Activated naive CD8-positive, alpha-beta T cell treated with anti-CD3 and anti-CD28 coated beads, Interleukin-2, amount 50 U/mL, for 16 hours (primary cell): ENCODE measurements at places on chromosomes 5 and 9.
A peak's percentile ranks its signal among the peaks of the same experiment; 100 is the strongest.

GRCh38 chr9:112337547-112337946 is 4.1 kb upstream of the PTBP3 start:
- DNase-seq, result no peak

DNA sequence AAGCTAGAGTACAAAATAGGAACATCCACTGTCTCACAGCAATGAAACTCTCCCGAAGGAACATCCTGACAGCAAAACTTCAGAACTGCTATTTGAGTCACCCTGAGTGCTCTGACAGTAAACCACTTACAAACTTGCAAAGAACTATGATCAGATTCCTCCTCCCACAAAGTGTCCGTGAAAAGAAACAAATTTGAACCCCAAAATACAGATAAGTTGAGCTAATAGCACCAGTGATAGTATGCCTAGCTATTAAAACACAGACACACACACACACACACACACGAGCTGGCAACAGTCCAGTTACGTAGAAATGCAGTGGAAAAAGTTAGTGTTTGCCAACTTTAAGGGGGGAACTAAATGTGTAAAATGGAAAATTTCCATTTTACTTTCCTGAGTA is 3.1 kb upstream of the GLIS3 start:
- no peak for DNase-seq

GRCh38 chr5:11596185-11596584 is 308.1 kb downstream of the CTNND2 start:
- no peak for DNase-seq

DNA sequence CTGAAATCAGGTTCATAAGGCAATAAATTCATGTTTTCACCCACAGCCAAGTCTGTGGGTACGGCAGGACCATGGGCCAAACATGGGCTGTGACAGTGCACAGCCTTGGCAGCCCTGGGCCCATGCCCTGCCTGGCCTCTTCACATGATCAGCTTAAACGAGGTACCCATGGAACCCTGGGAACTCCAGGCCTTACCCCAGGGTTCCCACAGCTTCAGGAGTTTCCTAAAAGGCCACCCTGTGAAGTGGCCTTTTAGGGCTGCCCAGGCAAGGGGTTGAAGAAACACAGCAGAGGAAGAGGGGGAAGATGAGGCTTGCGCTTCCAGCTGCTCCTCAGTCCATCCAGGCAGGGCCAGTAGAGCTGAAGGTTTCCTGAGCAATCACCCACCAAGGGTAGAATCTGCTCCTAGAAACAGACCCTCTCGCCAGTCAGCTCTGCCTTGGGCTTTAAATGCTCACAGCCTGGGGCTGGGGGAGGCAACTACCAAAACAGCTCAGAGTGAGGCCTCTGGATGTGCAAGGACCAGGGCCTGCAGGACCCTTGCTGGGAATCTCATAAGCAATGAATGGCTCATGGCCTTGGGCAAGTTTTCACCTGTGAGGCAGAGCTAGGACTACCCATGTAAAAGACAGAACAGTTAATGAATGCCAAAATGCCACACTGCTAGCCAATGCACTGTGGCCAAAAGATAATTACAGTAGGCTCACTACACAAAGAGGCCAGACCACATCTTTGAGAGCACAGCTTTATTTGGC is 79.3 kb upstream of the LRRTM2 start:
- no peak for DNase-seq

- DNase-seq, result no peak
Measured at GRCh38 chr9:33375238-33375840, 27.0 kb downstream of the AQP7 start.

GRCh38 chr5:111095982-111096381 is 3.8 kb downstream of the WDR36 start:
- no peak for DNase-seq

GRCh38 chr9:75010570-75010969 is 17.5 kb downstream of the CARNMT1 start:
- DNase-seq, result no peak

- no peak for DNase-seq
Measured at GRCh38 chr5:161719157-161719556, 33.6 kb downstream of the GABRA6 start.

- DNase-seq, result no peak
Measured at GRCh38 chr5:74408150-74409043, 232.1 kb downstream of the ENC1 start.

DNA sequence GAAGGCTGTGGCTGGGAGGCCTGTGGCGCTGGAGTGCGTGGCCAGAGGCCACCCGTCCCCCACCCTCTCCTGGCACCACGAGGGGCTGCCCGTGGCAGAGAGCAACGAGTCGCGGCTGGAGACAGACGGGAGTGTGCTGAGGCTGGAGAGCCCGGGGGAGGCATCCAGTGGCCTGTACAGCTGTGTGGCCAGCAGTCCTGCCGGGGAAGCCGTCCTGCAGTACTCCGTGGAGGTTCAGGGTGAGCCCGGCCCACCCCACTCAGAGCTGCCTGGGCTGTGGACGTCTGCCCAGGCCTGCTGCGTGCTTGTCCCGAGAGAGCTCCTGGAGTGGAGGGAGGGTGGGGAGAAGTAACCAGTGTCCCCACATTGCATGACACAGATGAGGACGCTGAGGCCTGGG is 89.2 kb downstream of the HMCN2 start:
- DNase-seq, result no peak

DNA sequence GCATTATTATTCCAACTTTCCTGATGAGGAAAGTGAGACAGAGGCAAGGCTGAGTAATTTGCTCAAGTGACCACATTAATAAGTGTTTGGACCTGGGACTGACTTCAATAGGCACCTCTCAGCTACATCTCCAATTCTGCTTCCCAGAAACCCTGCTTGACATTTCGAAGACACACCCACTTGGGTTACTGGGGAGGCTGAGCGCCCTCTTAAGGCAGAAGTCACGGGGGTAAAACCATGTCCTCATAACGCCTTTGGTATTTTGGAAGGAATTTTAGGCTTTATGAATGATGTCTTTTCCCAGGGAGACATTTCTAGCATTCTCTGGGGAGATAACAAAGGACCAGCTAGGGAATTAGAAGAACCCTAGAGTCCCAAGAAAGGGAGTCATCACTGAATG is 53.3 kb downstream of the TRPC7 start:
- no peak for DNase-seq

DNA sequence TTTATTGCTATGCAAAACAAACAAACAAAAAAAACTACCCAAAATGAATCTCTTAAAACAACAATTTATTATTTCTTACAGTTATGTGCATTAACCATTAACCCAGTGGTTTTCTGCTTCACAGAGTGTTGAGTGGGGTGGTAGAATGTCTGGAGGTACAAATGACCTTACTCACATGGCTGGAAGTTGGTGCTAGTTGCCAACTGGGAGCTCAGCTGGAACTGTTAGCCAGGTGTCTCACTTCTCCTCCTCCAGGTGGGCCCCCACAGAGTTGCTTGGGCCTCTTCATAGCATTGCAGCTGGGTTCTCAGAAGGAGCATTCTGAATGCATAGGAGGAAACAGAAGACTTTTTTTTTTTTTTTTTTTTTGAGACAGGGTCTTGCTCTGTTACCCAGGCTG is 10.5 kb upstream of the B4GALT1 start:
- DNase-seq, result no peak

GRCh38 chr9:84943482-84944050 is 274.0 kb downstream of the NTRK2 start:
- no peak for DNase-seq

DNA sequence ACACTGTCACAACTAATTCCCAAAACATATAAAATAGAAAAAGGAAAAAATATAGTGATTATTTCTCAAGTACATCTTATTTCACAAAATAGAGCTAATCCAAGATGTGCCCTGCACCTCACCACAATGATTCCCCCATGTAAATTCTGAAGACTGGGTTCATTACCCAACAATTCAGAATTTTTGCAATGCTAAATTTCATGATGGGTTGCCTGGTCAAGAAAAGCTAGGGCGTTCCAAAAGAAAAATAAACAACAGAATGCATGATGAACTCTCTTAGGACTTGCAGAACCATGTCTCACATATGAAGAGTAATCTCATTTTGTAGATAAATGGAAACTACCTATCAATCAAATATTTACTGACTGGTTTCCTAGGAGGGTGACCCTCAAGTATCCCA is 259.6 kb upstream of the NFIL3 start:
- DNase-seq, result no peak

- no peak for DNase-seq
Measured at GRCh38 chr9:72478966-72479365, 42.4 kb upstream of the TMC1 start.

- DNase-seq, result no peak
Measured at GRCh38 chr5:127074466-127074865, 1.2 kb upstream of the C5orf63 start.

DNA sequence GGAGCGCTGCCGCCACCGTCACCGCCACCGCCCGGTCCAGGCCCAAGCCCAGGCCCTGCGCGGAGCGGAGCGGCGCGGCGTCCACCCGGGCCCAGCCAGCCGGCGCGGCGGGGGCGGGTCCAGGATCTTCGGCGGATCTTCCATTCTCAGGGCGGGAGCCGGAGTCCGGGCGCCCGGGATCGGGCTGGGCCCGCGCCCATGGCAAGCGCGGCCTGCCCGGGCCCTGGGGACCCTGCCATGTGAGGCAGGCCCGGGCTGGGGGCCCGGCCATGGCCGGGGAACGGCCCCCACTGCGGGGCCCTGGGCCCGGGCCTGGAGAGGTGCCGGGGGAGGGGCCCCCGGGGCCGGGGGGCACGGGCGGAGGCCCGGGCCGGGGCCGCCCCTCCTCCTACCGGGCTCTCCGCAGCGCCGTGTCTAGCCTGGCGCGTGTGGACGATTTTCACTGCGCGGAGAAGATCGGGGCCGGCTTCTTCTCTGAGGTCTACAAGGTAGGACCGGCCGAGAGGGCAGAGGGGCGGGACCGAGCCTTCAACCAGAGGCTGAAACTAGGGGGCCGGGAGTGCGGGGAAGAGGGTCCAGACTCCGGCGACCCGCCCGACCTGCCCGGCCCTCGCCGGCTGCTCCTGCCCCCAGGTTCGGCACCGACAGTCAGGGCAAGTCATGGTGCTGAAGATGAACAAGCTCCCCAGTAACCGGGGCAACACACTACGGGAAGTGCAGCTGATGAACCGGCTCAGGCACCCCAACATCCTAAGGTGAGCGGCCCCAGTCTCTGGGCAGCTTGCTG is 482 bp downstream of the TESK1 start:
- DNase-seq, result no peak

- no peak for DNase-seq
Measured at GRCh38 chr5:1523480-1523792, 324 bp downstream of the LPCAT1 start.

DNA sequence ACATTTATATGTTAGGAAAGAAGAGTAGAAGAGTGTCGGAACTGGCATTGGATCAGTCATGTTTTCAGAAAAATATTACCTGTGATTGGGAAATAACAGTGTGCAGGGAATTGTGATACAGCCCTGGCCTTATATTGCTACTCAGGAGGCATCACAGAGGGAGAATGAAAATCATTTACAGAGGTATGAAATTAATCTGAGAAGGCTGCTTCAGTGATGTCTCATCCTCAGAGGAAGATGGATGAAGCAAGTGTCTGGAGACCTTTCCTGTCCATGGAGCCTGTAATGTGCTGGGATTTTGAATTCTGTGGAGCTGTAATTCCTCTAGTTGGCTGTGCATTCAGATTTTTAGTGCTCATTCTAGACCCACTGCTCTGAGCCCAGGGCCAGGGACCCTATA is 3.8 kb downstream of the ACTBL2 start:
- DNase-seq, result no peak

DNA sequence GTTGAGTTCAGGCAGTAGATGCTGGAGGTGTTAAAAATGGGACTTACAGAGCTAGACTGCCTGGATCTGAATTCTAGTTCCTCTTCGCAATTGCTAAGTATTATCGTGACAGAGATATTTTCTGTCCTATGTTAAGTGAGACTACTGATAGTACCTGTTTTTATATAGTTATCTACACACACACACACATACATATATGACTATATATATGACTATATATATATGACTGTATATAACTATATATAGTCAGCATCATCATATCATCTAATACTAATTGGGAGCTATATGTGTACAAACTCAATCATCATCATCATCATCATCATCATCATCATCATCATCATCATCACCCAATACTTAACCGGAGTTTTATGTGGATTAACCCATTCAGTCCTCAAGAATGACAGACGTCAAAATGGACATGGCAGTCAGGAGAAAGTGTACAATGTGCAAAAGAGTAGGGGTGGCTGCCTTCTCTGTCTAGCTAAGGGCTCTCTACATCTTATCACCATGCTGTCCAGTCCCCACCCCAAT is 7.3 kb downstream of the PIK3R1 start:
- DNase-seq, result no peak

DNA sequence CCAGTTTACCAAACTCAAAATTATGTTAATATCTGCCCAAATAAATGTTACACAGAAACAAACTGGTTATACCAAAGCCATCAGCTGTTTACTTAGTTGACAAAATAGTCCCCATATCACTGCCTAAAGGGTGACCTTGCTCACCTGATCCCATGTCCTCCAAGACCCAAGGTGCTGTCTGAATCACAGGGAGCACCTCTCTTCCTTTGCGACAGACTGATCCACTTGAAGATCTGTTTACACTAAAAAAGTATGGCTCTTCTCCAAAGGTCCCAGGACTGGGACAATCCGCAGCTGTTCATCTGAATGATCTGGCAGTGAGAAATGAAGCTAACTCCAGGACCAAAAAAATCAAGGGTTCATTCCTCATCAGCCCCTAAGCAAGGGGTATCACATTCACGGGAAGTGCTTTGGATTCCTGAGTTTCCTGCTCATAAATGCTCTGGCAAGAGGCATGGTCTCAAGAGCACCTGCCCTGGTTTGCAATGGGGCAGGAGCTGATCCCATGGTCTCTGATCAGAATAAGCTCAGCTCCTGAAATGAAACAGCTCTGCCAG is 5.0 kb downstream of the PRUNE2 start:
- no peak for DNase-seq

- DNase-seq, result no peak
Measured at GRCh38 chr9:19442240-19442639, 33.4 kb downstream of the ACER2 start.

DNA sequence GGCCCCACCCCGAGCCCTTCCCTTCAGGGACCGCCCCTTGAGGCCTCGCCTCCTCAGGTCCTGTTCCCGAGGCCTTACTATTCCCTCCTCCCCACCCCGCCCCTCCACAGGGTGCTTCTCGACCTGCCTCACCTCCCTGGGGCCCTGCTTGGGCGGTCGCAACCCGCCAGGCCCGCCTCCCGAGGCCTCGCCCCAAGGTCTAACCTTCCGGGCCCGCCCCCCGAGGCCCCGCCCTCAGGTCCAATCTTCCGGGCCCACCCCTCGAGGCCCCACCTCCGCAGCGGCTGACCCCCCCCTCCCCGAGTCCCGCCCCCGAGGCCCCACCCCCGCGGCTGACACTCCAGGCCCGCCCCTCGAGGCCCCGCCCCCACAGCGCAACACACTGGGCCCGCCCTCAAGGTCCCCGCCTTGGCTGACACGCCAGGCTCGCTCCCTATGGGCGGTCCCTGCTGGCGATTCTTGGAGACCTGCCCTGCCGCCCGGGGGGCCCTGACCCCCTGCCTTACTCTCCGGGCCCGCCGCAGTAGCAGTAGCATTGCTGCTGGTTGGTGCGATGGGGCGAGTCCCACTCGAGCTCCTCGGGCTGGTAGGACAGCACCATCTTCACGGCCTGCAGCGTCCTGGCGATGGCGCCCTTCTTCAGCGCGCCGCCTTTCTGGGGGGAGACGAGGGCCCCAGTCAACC is 8.2 kb downstream of the PHF19 start:
- peak; percentile 98 for DNase-seq
